Progenitor cell of endocrine pancreas (in vitro differentiated cells): ENCODE measurements at places on chromosomes 2 and 18.

GRCh38 chr2:207252979-207253645 lies 87.4 kb upstream of the KLF7 start:
- no peak for DNase-seq

- no peak for DNase-seq
Observed at GRCh38 chr2:43513216-43513615, 82.6 kb downstream of the THADA start.

DNA sequence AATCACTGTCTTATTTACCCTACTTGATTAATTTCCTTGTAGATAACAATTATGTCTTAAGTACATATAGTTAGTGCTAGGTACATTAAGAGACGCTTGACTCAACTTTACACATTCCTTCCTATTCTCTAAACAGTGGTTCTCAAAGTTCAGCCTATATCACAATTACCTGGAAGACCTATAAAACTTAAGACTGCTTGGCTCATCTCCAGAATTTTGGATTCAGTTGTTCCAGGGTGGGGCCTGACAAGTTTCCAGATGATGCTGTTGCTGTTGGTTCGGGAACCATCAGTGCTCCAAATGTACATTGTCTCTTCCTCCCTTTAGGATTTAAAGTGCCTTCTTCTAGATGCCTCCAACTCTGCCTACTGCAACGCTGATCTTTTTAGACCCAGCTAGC lies 4.0 kb downstream of the PPP3R1 start:
- no peak for DNase-seq

- no peak for DNase-seq
Observed at GRCh38 chr2:165017966-165018596, 62.8 kb upstream of the SLC38A11 start.

- no peak for DNase-seq
Observed at GRCh38 chr18:36212301-36213171, 25.2 kb downstream of the MOCOS start.
